ENCODE measurements at places on chromosomes 16 and 17. TPM values are rescaled to one million over a fixed set of nuclear protein-coding genes. Genes with fewer than 3 reads are reported as not detected.

DNA sequence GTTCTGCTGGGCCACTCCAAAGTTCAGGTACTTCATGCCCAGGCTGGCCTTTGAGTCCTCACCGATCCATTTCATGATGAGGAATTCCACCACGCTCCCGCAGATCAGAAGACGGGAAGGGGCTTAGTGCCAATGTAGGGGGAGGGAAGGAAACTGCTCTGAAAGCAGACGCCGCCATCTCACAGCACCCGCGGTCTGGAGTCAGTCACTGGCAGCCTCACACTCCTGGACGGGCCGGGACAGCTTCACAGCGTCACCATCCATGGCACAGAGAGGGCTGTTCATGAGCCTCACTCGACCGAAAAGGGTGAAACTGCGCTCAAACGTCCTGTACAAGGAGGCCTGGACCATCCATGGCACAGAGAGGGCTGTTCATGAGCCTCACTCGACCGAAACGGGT lies 62.0 kb downstream of the RPH3AL start:
- H3K27ac ChIP-seq = no peak overlapping the region
- H3K27me3 ChIP-seq = no peaks in the 10 kb centered on the region

DNA sequence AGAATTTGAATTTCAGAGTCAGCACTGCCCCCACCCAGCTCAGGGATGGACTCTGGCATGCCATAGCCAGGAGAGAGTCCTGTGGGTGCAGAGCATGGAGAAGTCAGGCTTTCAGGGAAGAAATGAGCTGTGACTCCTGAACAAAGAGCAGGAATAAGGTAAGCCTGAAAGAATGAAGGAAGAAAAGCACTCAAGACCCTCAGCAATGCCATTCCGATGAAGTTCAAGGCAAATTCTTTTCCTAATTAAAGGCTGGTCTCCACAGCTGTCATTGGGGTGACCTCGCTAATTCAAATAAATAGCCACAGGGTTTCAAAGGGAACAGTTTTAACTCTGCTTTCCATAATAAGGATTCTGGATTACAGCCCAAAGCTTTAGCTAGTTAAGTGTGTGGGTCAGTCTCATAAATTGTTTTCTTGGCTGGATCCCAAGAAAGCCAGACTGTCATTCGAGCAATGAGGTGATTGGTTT lies 31.7 kb downstream of the TOM1L2 start:
- H3K27me3 ChIP-seq = no peaks in the 10 kb centered on the region
- DNase-seq = no peak

SMIM36 gene
- total RNA-seq = 0.37 TPM

NETO2 gene
- 10.3 TPM for total RNA-seq

CREBBP gene
- total RNA-seq = 42.7 TPM

KCNH4 gene
- total RNA-seq = not detected

- no peak overlapping the region for H3K27ac ChIP-seq
- no peak for DNase-seq
- no peaks in the 10 kb centered on the region for H3K4me1 ChIP-seq
- H3K27me3 ChIP-seq = no peaks in the 10 kb centered on the region
- no peak overlapping the region for H3K4me3 ChIP-seq
- no peaks in the 10 kb centered on the region for H3K36me3 ChIP-seq
Observed at GRCh38 chr16:27436065-27436464, 34.1 kb downstream of the IL21R start.

DNA sequence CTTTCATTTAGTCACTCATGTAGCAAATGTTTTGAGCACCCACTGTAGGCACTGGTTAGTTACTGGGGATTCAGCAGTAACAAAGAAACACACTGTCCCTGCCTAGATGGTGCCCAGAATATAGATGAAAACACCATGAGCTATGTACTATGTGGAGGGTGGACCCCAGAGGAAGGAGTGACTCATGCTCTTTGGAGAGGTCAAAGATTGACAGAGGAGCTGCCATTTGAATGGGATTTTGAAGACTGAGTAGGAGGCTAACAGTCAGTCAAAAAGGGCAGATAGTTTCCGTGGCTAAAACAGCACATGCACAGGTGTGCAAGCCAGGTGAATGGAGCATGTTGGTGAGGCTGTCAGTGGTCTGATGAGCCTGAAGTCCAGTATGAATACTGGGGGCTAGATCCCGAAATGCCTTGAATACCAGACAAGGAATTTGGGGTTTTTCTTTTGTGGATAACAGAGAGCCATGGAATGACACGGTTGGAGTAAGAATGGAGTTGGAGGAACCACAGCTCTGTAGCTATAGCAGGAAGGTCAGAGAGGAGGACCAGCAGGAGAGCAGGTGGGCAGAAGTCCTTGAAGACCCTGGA lies 6.1 kb downstream of the IL21R start:
- no peaks in the 10 kb centered on the region for H3K27me3 ChIP-seq
- no peak overlapping the region for H3K27ac ChIP-seq
- no peaks in the 10 kb centered on the region for H3K36me3 ChIP-seq
- H3K4me3 ChIP-seq = no peak overlapping the region
- no peak for DNase-seq

DNA sequence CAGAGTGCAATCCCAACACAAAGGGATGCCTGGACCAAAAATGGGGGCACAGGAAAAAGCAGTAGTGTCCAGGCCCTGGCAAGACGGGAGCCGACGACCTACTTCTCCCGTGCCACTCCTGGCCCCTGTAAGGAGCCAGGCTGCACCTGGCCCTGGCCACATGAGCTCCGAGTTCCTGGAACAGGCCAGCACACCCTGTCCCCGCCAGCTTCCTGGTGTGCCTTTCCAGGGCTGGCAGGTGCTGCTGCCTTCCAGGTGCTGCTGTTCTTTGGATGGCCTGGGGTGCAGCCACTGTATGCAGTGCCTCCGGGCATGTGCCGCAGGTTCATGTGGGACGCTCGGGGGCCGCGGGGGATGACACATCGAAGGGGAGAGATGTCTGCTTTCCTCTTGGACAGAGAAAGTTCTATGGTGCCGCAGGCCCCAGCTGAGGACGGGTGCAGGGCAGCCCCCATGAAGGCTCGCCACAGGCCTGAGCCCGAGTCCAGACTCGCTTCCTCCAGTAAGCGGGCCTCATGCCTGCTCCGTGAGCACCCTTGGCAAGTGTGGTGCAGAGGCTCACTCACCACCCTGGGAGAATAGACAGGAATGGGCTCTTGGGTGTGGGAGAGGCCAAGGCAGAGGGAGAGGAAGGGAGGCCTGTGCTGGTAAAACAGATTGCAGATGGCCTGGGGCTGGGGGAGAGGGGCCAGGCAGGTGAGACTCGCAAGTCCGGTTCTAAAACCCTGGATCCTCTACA lies 54.7 kb upstream of the FASN start:
- no peak overlapping the region for H3K27ac ChIP-seq
- DNase-seq = no peak
- H3K4me1 ChIP-seq = no peaks in the 10 kb centered on the region
- H3K27me3 ChIP-seq = no peaks in the 10 kb centered on the region
- no peak overlapping the region for H3K4me3 ChIP-seq
- peaks cover 4% of the 10 kb centered on the region for H3K36me3 ChIP-seq
